ENCODE measurements at places on chromosomes 2 and 18.

- no peak for DNase-seq
Measured at GRCh38 chr18:75161256-75162028, 47.5 kb downstream of the PTGR3 start.

DNA sequence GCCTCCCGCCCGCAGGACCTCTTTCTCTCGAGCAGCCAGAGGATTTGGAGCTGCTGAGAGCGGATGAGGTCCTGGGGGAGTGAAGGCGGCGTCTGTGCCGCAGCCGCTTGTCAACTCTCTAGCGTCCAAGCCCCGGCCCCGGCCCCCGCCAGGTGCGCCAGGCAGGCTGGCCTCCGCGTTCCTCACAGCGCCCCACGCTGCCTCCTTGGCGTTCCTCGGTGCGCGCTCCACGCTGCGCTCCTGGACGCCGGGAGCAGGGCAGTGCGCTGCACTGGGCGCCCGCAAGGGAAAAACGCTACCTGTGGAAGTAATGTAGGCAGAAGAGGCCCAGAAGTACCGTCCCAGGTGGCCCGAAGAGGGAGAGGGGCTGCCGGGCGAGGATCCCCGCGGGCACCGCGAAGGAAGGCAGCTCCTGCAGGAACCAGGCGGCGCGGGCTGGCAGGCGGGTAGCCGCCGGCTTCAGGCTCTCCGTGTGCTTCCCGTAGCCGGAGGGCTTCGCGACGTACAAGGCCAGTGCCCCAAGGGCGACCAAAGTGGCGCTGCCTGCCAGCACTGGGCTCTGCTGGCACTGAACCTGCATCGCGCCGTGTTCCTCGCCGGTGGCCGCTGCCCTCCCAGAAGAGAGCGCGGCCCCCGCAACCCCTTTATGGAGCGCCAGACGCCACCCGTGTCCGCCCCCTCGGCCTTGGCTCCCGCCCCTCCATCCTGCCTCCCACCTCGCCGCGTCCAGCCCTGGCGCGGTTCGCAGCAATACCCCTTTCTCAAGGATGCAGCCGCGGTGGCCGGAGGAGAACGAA is at the start of gene SRD5A2:
Gene SRD5A2 (minus strand): TSS at position 618 of the 797 bp plus-strand sequence. CDS start 38 bp downstream, at position 580.
- DNase-seq: no peak

- DNase-seq: peak; percentile 20
Measured at GRCh38 chr2:64989982-64990614, 899 bp downstream of the SLC1A4 start.

DNA sequence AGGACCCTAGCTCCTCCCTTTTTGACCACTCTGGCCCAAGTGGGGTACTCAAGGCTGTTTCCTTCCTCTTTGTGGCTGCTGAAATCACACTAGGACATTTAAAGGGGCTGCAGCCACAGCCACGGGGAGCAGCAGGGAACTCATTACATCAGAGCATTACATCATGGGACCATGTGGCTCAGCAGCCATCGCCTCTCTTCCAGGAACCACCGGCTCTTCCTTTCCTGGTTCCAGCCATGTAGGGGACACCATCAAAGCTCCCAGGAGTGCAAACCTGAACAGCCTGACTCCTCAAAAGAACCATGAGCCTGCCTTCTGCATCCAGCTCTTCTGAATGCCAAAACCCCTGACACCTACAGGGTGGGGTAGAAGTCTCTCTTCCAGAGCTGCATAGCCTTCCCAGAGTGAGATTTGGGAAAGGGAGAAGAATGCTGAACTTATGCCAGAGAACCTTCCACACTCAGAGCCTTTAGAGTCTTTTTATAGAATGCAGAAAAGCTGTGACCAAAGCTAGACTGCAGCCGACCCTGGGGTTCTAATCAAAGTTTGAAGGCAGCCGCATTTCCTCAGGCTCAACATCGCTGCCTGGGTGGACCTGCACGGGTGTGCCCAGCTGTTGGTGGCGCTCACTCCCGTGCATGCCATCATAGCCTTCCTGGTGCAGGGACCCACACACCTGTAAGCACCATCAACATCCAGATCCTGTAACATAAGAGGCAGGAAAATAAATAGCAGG is 121.7 kb downstream of the KLHL29 start:
- no peak for DNase-seq

DNA sequence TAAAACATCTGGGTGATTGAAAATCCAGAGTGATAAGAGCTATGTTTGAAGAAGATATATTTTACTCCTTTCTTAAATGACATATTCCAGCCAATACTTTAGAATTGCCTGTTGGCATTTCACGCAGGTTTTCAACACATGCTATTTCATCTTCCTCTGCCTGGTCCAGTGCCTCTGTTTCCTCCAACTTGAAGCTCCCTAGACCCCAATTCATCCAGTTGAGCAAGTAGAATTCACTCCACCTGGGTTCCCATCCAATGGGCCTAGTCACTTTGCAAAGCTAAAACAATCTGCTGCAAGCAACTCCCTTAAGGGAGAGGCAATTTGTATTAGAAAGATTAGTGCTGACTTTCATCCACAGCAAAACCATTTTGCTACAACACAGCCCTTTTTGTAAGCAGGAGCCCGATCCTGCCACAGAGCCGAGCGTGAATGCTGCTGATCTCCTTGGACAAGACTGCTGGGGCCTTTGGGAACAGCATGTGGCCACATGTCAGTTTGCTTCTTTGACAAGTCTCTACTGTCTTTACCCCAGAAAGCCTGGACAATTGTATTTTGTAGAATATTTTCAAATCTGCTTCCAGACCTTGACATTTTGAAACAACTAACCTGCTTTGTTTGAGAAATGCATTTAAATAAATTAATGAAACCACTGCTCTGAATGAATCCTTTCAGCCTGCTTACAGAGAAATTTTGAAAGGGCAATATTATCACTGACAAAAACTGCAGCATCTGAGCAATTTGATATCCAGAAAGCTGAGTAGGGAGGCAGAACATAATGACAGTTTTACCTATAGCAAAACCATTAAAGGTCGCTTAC is 259.1 kb downstream of the TDRD15 start:
- DNase-seq: no peak

DNA sequence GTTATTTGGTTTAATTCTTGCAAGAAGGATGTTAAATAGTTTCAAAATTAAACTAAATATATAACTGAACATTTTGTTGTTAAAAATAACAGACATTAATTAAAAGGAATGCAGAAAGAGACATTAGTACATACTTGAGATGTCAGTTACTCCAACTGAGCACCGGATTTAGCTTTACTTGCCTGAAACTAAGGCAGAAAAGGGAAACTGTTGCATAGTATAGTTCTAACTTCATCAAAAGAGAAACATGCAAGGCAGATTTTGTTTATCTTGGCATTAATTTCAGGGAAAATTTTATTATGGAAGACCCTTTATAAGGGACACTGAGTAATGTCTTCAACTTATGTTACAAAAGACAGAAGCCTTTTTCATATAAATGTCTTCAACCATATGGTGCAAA is 218.3 kb downstream of the STK39 start:
- no peak for DNase-seq

DNA sequence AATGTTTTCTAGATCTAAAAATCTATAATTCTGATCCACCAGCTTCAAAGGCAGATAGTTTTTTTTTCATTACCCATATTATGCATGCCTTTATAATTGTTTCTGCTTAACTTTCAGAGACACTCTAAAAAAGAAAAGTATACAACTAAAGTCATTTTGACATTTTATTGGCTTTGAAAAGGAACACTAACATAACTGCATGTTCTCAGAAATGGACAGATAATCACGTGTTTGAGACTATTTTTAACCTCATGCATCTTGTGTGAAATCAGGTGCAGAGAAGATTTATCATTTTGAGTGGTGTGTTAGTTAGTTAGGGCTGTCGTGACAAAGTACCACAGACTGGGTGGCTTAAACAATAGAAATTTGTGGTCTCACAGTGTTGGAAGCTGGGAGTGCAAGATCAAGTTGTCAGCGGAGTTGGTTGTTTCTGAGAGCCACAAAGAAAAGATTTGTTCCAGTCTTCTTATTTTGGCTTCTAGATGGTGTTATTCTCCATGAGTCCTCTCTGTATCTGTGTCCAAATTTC is 841.4 kb upstream of the LRATD1 start:
- no peak for DNase-seq

DNA sequence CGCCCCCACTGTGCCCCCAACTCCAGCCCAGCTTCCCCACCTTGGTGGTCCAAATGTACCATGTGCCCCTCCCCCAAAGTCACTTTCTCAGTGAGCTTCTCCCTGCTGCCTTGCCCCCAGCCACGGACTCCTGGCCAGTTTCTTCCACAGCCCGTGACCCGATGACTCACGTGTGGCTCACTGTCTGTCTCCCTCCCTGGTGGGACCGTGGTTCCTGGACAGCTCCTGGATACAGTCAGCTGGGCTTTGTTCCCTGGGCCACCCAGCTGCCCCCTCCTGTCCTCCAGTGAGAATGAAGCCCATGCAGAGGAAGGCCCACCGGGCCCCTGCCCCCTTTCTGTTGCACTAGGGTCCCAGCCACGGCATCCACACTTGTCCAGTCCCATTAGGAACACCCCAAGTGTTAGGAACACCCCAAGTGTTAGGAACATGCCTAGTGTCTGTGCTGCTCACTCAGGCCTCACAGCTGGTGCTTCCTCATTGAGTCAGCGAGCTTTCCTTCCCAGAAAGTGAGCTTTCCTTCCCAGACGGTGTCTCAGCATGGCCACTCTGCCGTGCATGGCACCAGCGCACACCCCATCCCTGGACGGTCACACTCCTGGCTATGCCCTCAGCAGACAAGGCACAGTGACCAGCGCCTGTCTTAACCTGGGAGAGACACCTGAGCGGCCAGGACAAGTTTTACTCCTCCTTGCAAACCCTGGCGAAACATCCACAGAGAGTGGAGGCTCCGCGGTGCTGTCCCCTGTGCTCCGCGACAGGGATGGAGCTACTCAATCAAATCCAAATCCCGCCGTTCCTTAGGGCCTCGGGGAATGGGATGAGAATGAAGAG is 44.8 kb upstream of the CTDP1 start:
- no peak for DNase-seq

DNA sequence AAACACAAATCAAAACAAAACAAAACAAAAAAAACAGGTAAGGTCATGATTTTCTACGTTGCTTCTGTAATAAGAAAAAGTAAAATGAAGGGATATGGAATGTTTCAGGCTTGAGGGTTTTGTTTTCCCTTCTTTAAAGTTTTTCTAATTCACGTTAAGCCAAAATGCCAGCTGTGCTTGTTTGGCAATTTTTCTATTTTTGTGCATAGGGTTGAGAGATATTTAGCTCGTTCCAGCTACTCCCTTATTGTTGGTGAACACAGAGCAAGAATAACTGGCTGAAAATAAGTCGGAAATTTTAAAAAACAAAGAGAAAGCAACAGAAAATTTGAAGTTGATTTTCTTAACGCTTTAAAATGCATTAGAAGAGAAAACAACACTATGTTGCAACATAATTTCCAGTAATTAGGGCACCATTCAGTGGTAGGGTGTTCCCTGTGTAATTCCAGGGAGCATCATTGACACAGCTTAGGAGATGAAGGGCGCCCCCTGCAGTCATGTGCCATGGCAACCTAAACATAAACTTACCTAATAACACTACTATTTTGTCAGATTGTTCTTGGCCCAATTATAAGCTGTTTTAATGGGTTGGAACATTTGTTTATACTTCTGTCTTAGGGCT is 99.5 kb downstream of the DTNA start:
- no peak for DNase-seq

GRCh38 chr2:17869128-17869527 is 9.3 kb upstream of the KCNS3 start:
- DNase-seq: no peak

DNA sequence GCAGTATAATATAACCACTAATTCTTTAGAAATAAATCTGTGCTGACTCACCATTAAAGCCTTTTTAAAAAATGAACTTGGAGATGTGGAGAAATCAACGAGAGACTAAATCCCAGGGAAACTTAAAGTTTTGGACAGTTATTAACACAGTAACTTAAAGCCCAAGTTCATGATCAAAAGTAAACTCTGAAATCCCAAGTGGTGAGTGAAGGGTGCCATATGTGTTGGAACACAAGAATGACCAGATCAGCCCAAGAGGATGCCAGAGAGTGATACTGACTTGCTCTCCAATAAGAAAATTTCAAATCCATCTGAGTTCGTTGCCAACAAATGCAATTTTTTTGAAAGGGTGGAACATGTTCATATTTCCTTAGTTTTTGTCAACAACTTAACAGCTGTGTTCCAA is 838.1 kb upstream of the ACVR2A start:
- no peak for DNase-seq

- DNase-seq: no peak
Measured at GRCh38 chr2:105371810-105372209, 27.0 kb downstream of the FHL2 start.

- DNase-seq: peak; percentile 15
Measured at GRCh38 chr2:169141713-169142352, 72.5 kb downstream of the DHRS9 start.

- no peak for DNase-seq
Measured at GRCh38 chr2:1070601-1071000, 120.0 kb downstream of the SNTG2 start.

- no peak for DNase-seq
Measured at GRCh38 chr2:133602538-133602937, 34.3 kb upstream of the NCKAP5 start.

DNA sequence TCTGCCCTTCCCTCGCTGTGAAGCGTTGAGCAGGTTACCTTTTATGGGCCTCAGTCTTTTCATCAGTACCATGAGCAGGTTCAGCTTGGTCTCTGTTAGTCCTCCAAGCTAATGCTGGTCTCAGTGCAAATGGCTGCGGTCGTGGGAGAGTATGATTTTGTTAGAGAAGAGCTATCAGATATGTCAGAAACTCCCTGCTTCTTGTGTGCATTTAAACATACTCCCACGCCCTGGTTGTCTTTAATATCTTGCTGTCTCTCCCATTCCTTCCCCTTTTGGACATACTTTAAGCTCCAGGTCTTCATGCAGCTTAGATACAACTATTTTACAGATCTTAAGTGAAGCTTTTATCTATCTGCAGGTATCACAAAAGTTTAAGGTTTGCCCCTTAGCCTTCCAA is 62.9 kb downstream of the EFR3B start:
- no peak for DNase-seq

- DNase-seq: no peak
Measured at GRCh38 chr18:32469691-32470459, 807 bp downstream of the GAREM1 start.

DNA sequence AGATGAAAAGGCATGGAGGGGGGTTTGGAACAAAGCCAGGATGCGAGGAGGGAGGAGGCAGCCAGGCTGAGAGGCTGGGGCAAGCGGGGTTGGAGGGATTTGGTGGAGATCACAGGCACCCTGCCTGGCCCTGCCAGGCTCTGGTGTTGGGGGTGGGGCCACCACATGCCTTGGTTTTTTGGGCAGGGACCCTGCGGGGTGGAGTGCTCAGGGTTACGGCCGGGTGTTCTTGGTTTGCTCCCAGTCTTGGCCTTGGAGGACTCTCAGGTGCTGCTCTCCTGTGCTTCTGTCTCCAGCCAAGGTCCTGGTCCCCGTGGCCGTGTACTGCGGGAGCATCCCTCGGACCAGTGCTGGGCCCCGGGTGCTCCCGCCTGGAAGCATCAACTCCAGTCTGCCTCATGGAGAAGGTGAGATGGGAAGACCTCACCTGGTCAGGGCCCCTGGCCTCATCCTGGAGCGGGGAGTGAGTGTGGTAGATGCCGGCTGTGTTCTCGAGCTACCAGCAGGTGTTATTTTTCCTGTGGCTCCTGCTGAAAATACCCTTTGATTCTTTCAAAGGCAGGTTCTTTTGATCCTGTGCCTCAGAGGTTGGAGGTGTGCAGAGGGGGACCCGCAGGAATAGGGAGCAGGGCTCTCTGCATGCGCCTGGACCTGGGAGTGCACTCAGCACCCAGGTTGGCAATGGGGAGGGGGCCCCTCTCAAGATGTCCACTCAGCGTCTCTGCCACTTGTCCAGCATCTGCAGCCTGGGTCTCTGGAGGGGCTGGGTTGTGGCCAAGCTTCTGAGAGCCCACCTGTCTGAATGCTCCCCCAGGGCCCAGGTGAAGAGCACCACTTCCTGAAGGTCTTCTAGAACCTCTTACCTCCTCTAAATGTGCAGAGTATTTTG is 17.0 kb downstream of the TOGARAM2 start:
- no peak for DNase-seq

Measured in NK-92 treated with Interleukin-12 subunit alpha and Interleukin-12 subunit beta, amount 100 ng/mL, for 24 hours (cell line).